ENCODE measurements at places on chromosomes 3 and 15.

DNA sequence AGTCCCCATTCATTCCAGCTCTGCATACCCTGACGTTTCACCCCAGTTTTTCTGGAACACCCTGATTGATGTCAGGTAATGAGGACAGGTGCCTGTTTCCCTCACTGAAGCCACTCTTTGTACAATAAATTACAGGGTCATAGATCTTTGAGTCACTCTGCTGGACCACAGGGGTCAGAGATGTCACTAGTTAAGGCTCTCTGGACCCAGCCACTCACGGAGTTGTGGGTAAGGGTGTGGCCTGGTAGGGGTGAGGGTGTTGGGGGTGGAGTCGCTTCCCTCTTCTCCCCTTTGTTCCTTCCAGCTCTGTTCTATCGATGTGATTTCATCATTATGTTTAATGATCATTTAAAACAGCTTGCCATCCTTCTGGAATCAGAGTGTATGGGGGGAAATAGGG lies 512 bp downstream of the IQCF5 start:
- DNase-seq, result no peak

DNA sequence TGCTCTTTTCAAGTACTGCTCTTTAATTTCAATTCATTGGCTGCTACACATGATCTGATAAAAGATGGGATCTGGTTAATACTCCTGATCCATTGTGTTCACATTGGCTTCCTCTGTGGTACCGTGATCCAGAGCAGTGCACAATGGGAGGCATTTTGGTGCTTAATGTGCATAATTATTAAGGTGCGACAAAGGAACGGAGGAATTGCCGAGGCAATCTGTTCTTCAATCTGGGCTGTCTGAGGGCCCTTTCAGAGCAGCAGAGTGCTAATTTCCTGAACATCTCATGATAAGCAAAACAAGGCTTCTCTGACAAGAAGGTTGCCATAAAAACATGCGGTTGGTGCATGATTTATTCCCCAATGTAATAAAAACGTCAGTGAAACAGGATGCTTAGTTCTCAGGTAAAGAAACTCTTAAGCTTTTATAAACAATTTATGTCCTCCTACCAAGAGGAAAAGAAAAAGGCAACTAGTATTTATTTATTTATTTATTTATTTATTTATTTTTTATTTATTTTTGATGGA lies 64.0 kb upstream of the EPHA3 start:
- peak; percentile 79 for DNase-seq

- no peak for DNase-seq
Measured at GRCh38 chr15:96693990-96694517, 363.6 kb downstream of the NR2F2 start.

DNA sequence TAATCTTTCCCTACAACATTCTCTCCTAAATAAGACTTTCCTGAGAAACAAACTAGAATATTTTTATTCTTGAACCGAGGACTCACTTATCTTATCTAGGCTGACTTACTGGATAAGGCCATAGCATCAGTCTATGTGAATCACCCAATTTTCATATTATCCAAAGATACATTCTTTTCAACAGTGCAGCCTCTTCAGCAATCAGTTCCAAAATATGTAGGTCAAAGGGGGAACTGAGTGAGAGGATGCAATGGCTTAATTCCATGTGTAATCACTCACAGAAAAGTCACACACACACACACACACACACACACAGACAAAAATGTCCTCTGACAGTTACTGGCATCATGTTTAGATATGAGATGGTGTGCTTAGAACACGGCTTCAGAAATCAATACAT lies 31.5 kb upstream of the MECOM start:
- no peak for DNase-seq
